Bronchial epithelial cell (primary cell): ENCODE measurements at places on chromosomes 4 and X. TPM values are rescaled to one million over a fixed set of nuclear protein-coding genes. Genes with fewer than 3 reads are reported as not detected.

DNA sequence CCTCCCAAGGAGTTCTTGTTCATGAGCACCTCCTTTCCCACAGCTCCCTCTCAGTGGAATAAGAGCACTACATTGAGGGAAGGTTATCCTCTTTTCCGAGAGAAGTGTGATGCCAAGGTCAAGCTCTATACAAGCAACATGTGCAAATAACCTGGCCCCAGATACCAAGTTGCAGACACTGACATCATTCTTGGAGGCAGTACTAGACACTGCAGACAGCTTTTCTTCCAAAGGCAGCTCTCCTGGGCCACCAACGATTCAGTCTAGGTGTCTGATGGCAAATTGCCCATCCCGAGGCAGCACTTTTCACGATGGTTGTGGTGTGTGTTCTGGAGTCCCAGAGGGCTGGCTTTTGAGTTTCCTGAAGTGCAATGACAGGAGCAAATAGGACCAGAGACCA, 384.9 kb downstream of the TLL1 start:
- DNase-seq = no peak

- no peak for DNase-seq
These were observed 67.6 kb downstream of the POLA1 start for GRCh38 chrX:24761306-24761705.

DNA sequence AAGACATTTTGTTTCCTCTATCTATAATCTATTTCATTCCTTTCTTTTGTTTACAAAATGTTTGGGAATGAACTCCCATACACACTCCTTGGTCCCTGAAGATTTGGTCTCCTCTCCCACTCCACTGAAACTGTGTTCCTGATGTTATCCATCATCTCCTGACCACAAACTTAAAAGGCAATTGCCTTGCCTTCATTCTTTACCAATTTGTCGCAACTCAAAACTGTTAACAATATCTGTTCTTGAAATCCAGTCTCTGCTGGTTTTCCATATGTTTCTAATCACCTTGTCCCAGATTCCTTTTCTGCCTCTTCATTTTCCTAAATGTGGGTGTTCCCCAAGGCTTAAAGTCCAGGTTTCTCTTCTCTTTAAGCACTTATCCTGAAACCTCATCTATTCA, 262.2 kb upstream of the TTC29 start:
- DNase-seq = no peak

DNA sequence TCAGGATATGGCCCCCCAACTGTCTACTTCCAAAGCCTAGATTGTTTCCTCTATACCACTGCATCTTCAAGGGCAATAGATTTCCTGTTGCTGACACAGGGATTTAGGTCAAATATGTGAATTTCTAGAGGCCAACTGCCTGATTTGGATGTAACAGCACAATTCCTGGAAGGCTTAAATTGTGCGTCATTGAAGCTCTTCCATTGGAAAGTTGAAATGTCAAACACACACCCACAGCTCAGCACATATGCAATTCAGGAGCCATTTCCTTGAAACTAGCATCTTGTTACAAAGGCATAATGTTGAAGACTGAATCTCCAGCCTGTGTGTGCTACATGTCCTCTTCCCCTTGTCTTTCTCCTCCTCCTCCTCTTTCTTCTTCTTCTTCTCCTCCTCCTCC, 158.6 kb downstream of the STK32B start:
- no peak for DNase-seq

DNA sequence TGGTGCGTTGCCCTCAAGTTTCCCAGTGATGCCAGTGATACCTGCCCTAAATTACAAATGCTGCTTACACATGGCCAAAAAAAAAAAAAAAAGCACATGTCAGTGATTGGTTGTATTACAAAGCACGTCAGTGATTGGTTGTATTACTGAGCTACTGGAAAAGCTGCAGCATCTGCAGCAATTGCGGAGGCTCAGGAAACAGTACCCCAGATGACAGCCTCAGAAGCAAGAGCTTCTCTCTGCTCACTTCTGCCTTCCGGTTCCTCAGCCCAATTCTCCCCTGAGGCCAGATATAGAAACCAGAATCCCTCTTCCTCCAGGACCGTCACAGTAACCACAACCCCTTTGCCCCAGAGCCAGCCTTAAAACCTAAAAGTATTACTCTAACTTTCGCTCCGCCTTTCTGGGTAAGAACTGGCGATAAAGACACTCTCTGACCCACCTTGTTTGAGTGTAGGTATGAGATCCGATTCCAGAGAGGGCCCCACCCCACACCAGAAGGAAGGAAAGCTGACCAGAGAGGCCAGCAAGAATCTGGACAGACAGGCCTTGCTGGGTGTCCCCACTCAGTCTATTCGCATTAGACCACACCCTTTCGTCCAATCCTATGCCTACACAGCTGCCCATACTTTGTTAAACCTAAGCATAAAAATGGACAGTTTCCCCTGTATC, 85.0 kb upstream of the SORBS2 start:
- DNase-seq = peak; percentile 45

GRCh38 chr4:147724468-147725201, 7.3 kb upstream of the ARHGAP10 start:
- no peak for DNase-seq

- no peak for DNase-seq
These were observed 56.3 kb upstream of the SHOX start for GRCh38 chrX:574251-574650.

Gene KIF4A
- total RNA-seq = 0.26 and 0.64 TPM in 2 replicates

Gene FAT1
- total RNA-seq = 237 and 301 TPM in 2 replicates
